Parietal lobe (tissue), 2 donors: ENCODE measurements at places on chromosomes 16 and 17. TPM values are rescaled to one million over a fixed set of nuclear protein-coding genes. Genes with fewer than 3 reads are reported as not detected.

Gene EPX
- total RNA-seq, result not detected

Gene LPCAT2
- total RNA-seq, result 2.2 TPM

Gene EVI2B
- 0.63 TPM for total RNA-seq

Gene COIL
- 18.5 TPM for total RNA-seq

Gene VEZF1
- total RNA-seq, result 93.3 TPM

Gene OGFOD3
- total RNA-seq, result 16.6 TPM

Gene GRAP
- total RNA-seq, result 2.8 TPM

Gene ABCA9
- total RNA-seq, result 4.4 TPM

Gene CENPN
- total RNA-seq, result 8.1 TPM

Gene TP53TG3C
- total RNA-seq, result not detected
